ENCODE measurements at places on chromosomes 12 and 14.

DNA sequence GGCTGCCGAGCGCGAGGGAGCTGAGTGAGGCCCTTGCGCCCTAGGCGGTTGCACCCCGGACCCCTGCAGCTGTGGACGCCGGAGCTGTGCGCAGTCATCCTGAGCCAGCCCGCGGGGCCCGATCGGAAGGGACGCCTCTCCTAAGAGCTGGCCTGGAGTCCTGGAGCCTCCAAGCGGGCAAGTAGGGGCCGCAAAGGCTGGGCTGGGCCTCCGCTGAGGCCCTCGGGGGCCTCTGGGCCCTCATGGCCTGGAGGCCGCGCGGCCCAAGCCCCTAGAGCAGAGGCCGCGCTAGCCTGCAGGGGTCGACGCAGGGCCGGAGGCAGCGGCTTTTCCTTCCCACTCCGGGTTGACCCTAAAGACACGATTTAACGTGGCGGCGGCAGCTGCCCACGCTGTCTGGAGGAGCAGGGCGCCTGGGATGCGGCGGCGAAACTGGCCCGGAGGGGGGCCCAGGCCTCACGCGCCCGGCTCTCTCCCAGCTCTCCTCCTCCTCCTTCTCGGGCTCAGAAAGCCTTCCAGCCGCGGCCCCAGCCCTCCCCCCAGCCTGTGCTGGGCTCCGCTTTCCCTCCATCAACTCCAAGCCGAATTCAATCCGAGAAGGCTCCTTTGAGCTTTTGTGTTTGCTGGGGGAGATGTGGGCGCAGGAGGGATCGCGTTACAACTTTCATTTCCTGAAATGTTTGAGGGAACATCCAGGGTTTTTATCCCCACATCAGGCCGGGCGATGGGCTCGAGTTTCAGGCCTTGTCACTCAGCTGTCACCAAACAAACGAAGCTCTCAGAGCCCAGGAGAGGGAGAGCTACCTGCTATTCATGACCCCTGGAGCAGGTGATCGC lies 11.6 kb downstream of the SIX1 start:
- peak; percentile 81 for DNase-seq

DNA sequence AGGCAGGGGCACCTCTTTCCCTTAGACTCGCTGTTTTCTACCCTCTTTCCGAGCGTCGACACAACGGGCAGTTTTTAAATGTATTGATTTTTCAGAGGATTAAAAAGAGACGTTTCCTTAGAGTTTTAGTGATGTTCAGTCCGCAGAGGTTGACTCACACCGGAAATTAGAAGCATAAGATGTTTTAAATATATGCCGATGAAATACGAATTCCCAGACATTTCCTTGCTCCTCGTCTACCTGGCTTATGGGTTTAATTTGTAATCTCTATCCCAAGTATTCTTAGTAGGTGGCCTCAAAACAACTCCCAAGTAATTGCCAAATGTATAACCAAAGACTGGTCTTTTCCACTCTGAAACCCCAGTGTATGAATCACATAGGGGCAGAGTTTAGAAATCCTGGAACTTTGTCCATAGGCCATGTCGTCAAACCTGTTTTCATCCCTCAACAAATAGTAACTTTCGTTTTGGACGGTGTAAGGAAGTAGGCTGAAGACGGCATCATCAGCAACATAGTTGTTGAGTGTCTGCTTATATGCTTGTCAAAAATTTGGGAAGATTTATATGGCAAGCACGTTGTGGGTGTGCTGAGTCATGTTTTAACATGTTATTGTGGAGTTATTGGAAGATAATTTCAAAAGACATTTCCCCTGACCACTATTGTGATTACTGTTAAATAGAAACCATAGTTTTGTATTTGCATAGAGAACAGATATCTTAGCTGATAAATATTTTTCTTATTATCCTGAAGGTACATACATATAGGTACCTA lies 824 bp downstream of the TBK1 start:
- DNase-seq, result no peak

- DNase-seq, result no peak
Observed at GRCh38 chr12:48630346-48630745, 51.7 kb downstream of the KANSL2 start.

DNA sequence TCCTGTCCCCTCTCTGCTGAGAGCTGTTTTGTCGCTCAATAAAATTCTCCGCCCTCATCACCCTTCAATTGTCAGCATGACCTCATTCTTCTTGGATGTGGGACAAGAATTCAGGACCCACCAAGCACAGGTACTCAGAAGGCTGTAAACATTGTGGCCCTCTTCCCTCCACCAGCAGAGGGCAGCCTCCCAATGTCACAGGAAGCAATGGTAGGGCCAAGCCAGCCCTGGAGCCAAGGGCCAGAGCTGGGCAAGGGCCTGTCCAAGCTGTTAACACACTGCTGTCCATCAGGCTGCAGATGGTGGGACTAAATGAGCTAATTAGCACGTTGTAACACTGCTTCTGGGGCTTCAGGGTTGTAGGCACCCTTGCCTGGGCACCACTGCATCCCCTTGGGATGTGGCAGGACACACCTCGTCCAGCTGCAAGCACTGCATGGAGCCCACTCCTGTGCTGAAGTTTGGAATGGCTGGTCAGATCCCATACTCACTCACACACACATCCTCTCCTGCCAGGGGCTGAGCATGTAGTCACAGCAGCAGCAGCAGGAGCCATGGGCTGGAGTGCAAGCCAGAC lies 62.7 kb upstream of the HECTD1 start:
- peak; percentile 10 for DNase-seq

- DNase-seq, result no peak
Observed at GRCh38 chr12:2614341-2614740, 180.4 kb upstream of the FKBP4 start.

DNA sequence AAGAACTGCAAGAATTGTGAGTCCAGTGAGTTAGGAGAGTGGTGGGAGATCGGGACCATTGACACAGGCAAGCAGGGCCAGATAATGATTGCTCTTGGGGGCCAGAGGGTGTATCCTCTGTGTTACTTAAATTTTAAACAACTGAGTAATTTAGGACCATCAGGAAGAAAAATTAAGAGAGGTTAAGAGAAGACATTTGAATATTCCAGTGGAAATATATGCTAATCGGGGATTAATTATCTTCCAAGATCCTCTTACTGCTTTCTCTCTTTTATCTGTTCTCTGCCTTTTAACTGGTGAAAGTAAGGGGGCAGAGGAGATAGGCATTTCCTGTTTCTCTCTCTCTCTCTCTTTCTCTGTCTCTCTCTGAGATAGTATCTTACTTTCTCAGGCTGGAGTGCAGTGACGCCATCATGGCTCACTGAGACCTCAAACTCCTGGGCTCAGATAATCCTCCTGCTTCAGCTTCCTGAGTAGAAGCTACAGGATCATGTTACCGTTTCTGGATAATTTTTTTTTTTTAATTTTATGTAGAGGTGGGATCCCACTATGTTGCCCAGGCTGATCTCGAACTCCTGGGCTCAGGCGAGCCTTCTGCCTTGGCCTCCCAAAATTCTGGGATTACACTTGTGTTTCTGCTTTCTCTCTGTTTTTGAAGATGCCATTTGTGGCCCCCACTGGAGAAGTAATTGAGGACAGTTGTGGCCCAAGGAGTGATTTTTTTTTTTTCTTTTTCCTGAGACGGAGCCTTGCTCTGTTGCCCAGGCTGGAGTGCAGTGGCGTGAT lies 85.1 kb downstream of the DIP2B start:
- peak; percentile 54 for DNase-seq

GRCh38 chr14:76778546-76779215 lies 17.4 kb downstream of the VASH1 start:
- DNase-seq, result no peak

DNA sequence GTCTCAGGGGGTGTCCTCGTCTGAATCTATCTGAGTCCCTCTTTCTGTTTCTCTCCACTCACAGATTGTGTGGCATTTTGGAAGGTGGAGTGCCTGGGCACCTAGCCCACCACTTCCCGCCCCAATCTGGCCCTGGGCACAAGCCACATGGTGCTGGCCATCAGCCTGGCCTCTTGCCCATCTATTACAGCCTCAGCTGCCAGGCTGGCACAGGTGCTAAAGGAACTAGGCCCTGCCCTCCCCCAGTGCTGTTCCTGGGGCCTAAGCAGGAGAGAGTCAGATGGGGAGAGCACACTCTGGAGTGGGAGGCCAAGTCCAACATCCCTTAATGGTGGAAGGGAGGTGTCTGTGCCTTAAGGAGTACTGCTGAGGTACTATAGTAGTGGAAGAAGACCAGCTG lies 8.3 kb upstream of the CALCOCO1 start:
- DNase-seq, result no peak

DNA sequence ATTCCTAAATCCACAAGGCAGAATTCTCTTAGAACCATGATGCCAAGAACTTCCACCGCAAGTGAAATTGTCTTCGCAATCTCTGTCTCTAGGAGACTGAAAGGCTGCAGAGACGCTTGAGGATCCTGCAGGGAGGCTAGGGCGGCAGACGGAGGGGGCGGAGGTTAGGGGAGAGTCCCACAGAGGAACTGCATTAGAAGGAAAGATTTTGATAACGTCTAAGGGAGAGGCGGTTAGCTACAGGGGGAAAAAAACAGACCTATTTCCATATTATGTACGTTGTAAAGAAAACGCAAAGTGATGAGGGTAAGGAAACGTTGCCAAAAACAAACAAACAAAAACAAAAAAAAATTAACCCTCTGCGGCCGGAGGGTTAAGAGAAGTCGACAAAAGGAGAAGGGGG lies 595 bp downstream of the KLHL28 start:
- DNase-seq, result peak; percentile 26

DNA sequence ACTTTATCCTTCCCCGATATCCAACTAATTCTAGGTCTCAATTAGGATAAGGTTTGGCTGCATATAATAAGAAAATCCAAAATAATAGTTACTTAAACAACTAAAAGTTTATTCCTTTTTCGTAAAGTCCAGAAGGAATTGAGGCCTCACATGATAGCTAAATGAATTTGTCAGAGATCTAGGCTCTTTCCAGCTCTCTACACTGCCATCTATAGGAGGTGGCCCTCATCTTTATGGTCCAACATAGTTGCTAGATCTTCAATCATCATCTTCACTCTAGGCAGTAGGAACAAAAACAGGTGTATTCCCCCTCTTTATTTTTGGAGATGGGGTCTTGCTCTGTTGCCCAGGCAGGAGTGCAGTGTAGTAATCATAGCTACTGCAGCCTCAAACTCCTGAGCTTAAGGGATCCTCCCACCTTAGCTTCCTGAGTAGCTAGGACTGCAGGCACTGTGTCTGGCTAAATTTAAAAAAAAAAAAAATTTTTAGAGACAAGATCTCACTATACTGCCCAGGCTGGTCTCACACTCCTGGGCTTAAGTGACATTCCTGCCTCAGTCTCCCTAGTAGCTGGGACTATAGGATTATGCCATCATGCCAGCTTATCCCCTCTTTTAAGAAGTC lies 46.5 kb upstream of the SAV1 start:
- no peak for DNase-seq

GRCh38 chr12:91630083-91630482 lies 447.5 kb upstream of the DCN start:
- DNase-seq, result no peak

DNA sequence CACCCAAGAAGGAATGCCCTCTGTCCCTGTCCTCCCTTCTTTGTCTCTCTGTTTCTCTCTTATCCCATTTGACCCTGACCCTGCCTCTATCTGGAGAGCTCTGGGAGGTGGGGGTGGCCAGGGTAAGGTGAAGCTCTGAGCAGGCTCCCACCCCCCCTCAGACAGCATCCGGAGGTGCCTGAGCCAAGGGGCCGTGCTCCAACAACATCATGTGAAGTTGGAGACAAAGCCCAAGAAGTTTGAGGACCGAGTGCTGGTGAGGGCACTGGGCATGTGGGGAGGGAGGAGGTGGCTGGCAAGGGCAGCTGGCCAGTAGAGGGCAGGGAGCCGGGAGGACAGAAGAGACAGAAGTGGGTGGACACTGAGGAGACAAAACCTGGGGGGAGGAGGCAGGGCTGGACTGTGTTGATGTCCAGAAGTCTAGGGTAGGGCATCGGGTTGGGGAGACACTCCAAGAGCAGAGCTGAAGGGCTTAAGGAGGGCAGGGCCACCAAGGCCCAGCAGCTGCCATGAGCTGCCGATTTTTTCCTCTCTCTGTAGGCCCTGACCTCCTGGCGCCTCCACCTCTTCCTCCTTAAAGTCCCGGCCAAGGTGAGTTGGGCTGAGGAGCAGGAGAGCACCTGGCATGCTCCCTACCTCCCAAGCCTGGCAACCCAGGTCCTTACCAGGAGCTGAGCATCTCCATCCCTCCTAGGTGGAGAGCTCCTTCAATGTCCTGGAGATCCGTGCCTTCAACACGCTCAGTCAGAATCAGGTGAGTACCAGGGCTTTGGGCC lies 1.9 kb downstream of the CARMIL3 start:
- DNase-seq, result no peak

GRCh38 chr14:62181591-62181990 lies 419.4 kb downstream of the SNAPC1 start:
- no peak for DNase-seq

DNA sequence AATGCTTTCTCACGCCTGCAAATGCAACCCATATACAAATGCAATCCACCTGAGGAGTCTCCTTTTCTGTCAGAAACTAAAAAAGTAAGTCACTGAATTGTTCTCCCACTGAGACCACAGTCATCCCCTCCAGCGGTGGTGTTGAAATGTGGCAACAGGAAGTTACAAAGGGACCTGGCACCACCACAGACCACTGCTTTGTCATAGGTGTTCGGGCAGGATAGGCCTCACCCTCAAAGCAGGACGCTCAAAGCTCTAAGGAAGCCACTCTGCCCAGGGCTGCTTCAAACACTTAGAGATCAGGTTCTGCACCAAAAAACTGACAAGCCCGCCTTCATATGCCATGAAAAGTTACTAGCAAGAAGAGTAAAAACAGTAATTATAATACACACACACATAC lies 11.3 kb downstream of the PHLDA1 start:
- peak; percentile 61 for DNase-seq

DNA sequence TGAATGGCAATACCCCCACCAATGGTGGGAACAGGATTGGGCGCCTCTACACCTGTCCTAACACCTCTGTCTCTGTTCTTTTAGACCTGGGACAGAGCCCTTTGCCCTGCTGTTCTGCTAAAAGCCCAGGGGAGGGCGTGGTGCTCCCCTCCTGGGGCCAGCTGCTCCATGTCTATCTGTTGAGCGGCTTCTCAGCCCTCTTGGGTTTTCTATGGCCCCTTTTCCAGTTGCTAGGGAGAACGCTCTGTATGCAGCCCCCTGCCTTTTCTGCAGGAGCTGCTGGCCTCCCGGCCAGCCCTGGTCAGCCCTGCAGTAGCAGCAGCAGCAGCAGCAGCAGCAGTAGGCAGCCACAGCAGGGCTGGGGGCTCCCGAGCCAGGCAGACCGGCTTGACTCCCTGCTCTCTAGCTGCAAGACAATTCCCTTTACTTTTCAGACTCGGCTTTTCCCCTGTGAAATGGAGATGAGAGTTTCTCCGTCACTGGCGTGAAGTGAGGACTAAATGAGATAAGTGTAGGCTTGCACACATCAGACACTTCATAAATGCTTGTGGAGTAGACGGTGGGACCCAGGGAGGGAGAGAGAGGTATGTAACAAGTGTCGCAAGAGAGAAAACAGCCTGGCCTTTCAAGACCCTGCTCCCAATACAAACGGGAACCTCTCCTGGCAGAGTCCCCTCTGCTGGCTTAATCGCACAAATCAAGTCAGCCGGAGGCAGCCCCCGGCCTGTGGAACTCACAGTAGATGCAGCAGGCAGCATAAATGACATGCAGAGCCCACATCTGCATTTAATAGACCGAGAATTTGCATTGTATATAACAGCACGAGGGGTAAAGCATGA lies 1.0 kb downstream of the RTL1 start:
- peak; percentile 66 for DNase-seq

All from ELF-1 (cell line).